ENCODE measurements at places on chromosomes 7 and 10.

DNA sequence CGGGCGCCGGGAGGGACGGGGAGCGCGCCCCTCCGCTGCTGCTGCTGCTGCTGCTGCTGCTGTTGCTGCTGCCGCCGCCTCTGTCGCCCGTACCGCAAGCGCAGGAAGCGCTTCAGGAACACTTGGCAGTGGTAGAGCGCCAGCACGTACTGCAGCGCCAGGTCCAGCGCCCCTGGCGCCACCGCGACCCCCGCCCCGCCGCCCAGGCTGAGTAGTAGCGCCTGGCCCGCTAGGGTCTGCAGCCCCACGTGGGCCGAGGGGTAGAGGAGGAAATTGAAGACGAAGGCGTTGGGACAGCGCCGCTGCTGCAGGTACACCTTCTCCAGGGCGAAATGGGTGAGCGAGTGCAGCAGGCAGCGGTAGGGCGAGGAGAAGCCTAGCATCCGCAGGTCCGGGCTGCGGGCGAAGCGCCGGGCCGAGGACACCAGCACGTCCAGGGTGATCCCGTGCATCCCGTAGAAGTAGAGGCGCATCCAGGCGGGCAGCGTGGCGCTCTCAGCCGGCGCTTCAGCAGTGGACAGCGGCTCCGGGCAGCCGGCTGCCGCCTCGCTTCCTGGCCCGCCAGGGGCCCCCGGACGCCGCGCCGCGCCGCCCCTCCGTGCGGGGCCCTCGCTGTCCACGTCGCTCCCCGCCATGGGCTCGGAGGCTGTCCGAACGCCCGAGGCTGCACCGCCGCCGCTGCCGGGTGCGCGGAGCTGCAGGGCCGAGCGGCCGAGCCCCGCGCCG, at the start of gene TMEM229A:
Gene TMEM229A, minus strand, starts transcription at position 699 of the 726 bp plus-strand sequence. Its CDS starts 64 bp downstream, at position 635.
- DNase-seq, result no peak

- DNase-seq, result peak; percentile 74
Observed at GRCh38 chr7:24786941-24787340, 29.7 kb upstream of the GSDME start.

DNA sequence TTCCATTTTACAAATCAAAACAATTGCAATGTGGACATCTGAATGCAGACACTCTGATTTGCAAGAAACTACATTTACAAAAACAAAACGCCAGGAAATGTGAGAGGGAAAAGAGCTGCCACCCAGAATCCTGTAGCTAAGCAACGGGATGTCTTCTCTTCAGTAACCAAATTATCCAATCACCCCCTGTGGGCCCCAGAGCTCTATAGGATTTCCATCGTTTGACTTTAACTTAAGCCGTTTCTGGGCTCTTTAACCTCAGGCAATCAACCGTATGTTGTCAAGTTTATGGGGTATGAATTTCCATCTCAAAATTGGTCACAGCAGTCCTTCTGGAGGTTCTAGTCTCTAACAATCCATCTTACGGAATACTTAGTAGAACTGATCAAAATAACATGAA, 240.5 kb downstream of the ETV1 start:
- no peak for DNase-seq

DNA sequence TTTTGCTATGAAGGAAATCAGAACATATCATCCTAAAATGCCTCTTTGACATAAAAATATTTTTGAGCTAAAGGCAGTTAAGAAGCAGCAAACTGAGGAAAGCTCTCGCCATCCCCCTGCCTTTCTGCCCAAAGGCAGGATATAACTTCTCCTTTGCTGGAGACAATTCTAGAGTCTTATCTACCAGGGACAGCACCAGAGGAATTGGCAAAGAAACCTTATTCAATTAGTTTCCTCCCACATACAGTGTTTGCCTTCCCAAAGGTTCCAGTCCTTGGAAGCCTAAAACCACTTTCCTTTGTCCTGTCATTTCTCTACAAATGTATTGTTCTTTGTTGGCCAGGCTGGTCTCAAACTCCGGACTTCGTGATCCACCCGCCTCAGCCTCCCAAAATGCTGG, 33.7 kb downstream of the MASTL start:
- no peak for DNase-seq

DNA sequence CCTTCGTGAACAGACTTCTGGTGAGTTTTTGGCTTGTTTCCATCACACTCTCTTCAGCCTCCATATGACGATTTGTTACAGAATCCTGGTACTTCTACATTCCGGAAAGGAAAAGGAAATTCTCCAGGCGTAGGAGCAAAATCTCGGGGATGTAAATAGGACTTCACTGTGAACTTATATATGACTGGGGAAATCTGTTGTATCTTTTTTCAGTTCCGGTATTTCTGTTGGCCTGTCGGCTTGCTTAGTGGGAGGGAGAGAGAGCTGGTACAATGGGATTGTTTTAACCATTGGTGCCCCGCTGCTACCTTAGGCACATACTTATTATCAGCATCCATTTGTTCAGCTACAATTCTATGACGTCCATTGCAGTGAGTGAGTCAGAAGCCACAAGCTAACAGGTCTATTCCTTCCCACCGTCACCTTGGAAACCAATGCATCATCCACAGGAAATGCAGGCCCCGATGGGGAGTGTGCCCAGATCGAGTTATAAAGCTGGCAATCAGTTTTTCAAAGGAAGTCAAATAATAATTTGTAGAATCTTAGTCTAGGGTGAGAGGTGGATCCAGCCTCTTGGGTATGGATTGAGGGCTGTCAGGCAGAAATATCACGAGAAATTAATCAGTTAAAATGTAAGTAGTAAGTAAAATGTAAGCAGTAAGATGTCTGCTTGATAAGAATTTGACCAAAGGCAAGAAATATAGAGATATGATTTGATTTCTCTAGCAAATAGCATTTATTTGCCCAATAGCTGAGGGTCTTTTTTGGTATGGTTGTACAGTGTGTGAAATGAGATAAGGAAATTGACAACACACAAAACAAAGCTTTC, 92.0 kb upstream of the MKLN1 start:
- DNase-seq, result peak; percentile 50

- no peak for DNase-seq
Observed at GRCh38 chr7:21028599-21028998, 241.9 kb upstream of the SP8 start.

GRCh38 chr10:70932392-70933196, 44.2 kb upstream of the PCBD1 start:
- DNase-seq, result no peak

DNA sequence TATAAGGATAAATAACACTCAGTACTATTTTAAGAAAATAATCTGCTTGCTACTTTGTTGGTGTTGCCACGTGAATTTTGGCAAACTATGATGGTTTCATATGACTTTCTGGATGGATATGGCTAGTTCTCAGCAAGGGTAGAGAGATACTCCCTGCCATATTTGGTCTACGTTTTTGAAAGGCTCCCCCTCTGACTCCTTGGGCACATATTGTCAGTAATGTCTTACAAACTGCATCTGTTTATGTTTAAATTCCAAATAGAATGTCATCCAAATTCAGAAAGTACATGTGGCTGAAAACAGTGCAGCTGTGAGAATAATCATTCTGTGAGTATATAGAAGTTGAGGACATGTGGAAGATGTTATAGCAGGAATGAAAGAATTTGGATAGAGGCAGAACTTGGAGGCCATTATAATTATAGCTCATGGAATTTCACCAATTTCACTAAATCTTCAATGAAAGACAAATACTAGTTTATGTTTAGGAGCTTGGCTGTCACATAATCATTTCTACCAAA, 107.8 kb downstream of the SRI start:
- DNase-seq, result no peak

GRCh38 chr7:72321081-72321480, 91.1 kb downstream of the CALN1 start:
- DNase-seq, result peak; percentile 39

GRCh38 chr7:131521651-131522163, 34.7 kb downstream of the PODXL start:
- peak; percentile 45 for DNase-seq

DNA sequence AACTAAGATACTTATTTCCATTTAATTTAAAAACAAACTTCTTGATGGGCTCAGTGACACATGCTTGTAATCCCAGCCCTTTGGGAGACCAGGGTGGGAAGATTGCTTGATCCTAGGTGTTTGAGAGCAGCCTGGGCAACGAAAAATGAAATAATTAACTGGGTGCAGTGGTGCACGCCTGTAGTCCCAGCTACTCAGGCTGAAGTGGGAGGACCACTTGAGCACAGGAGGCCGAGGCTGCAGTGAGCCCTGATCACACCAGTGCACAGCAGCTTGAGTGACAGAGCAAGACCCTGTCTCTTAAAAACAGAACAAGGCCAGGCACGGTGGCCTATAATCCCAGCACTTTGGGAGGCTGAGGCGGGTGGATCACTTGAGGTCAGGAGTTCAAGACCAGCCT, 37.4 kb downstream of the AVL9 start:
- DNase-seq, result no peak

GRCh38 chr10:5971315-5971832, 6.0 kb downstream of the IL15RA start:
- no peak for DNase-seq

GRCh38 chr10:20007426-20007825, 191.2 kb downstream of the PLXDC2 start:
- DNase-seq, result no peak

DNA sequence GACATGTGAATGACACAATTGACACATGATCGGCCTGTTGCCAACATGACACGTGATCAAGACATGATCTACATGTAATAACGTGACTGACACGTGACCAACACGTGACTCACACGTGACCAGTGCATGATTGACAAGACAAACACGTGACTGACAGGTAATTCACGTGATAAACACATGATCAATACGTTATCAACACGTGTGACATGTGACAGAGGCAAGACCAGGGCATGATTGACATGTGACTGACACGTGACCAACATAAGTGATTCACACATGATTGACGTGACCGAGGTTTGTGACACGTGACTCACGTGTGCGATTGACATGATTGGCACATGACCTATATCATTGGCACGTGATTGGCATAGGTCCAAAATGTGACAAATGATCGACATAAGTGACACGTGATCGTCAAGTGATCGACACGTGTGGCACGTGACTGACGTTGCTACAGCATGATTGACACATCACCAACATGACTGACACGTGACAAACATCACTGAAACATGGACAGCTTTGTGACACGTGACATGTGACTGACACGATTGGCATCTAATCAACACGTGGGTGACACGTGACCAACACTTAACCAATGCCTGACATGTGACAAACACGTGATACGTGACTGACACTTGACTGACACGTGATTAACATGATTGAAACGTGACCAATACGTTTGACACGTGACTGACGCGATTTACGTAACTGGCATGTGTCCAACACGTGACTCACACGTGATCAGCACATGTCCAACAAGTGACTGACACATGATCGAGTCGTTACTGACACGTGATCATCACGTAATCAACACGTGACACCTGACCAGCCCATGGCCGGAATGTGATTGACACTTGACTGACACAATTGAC, 23.0 kb downstream of the CRPPA start:
- no peak for DNase-seq

DNA sequence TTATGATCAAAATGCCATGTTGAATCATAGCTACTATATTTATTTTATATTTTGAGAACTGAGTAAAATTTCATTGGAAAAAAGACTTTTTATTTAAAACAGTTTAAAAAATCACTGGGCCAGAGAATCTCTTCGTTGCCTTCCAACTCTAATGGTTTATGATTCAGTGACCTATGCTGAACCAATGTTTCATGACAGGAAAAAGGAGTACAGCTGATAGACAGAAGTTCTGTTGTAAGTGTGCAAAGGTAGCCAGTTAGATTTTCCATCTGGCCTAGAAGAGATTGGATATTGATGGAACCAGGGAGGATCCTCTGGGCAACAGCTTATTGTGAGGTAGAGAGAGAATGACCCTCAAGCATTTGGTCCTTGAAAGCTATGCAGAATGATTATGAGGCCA, 745.8 kb downstream of the SUGCT start:
- no peak for DNase-seq

DNA sequence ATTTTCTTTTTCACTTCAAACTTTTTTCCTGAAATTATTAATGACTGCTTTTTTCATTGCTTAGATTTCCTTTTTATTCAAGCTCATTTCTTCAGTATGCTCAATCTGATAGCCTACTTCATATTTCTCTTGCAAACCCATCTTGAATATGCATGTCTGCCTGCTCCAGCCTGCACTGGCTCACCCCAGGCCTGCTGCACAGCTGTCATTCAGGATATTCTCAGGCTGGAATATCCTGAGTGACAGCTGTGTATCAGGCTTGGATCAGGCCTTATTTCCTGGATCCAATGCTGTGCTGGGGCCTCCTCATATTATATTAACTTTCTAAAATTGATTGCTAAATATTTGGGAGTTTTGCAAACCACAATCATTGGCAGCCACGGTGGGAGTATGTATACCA, 120.2 kb upstream of the TNS3 start:
- DNase-seq, result no peak

- DNase-seq, result no peak
Observed at GRCh38 chr10:5776881-5777197, 36.4 kb downstream of the GDI2 start.

DNA sequence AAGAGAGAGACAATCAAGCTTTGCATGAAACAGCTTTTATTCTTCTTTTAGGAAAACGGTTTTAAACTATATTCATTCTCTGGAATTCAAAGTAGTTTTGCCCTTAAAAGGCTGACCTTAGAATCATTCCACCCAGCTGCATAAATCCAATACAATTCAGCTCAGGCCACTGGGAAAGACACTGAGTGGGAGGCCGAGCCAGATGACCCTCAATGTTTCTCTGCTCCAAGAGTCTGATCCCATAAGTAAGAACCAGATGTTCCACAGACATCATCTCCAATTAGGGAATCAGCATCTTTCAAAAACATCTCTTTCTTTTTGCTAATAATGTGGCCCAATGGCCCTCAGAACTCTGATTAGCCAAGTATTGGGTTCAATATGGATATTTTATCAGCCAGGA, 26.1 kb downstream of the CREB3L2 start:
- DNase-seq, result no peak

GRCh38 chr7:70884440-70884764, 247.5 kb upstream of the GALNT17 start:
- DNase-seq, result no peak

GRCh38 chr10:30830315-30831230, 201.0 kb upstream of the LYZL2 start:
- no peak for DNase-seq

DNA sequence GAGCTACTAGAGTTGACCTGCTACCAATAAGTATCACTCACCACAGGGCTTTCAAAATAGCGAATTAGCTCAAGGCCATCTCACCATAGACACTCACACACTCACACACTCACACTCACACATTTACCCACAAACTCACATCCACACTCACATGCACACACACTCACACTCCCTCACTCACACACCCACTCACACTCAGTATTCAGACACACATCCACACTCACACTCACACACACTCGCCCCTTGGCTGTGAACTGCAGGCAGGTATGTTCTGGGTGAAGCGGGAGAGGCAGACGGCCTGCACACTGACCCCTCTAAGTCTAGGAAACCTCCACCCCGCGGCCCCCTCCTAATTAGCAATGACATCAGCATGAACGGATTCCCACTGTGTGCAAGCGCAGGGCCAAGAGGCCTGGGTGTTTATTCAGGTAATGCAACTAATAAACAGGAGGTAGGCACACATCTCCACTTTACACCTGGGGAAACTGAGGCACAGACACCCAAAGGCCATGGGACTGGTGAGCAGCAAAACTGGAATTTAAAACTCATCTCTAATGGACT, 94.6 kb downstream of the ADARB2 start:
- DNase-seq, result no peak
